ENCODE measurements at places on chromosomes 11 and 22.

DNA sequence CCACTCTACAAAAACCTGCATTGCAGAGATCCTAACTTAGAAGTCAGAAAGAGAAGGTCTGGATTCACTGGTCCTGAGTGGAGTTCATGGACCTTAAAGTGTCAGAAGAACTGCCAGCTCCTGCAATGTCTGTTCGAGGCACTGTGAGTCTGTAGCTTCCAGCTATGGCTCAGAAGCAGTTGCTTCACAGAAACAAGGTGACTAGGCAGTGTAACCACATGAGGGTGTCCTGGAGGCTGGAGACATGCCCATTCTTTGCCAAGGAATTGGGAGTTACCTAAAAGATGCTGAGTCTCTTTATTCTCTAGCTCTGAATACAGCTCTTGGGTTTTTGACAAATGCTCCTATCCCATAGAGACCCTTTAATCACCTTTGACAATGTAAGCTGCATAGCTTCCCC is 130.5 kb downstream of the SPON1 start:
- DNase-seq = no peak

DNA sequence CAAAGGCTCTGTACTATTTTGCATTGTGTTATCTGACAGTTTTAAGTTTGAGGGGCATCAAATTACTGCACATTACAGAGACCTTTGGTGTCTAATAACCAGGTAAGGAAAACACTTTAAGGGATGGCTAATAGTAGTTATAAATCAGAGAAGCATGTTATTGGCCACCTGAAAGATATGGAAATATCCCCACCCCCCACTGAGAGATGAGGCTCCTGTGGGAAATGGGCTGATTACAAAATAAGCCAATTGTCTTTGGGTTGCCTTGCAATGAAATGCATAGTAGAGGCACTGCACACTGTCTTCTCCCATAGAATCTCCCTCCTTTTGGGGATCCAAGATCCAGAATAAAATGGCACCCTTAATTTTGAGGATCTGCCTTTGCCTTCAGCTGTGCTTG is 91.0 kb downstream of the IGLL5 start:
- no peak for DNase-seq

DNA sequence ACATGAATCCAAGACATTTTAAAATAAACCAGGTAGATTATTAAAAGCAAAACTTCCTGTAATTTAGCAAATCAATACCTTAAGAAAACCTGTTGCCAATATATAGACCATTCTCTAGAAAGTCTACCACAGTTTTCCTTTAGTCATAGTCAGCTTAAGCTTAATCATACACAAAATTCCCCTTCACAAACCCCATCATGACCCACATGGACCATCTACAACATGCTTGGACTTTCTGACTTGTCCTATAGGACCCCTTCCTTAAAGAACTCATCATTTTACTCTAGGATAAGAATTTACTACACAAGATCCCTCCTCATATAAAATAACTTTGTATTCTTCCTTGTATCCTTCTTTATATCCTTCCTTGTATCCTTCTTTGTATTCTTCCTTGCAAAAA is 16.2 kb upstream of the RNASEH2C start:
- DNase-seq = no peak

DNA sequence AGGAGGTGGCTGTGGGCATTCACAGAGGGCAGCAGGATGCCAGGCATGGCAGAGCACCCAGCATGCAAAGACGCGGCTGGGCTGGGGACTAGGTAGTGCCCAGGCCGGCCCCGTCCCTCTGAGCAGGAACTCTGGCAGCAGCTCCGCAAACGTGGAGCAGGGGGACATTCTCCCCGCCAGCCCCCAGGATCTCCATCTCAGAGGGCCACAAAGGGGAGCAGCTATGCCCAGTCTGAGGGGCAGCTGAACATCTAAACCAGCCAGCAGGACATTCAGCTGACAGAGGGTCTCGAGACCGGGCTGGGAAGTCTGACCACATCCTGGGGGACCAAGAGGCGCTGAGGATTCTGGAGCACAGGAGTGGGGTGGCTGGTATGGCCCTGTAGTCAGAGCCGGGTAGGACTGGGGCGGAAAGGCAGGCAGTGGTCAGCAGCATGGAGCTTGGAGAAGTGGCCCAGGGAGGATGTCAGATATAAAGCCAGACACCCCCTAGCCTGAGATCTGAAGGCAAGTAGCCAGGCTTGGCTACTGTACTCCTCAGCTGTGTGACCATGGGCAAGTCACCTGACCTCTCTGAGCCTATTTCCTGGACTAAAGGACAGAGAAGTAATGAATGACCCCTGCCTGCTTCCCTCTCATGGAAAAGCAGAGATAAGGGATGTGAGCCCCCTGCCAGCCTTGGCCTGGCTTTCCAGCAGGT is 10.2 kb downstream of the PMM1 start:
- no peak for DNase-seq

DNA sequence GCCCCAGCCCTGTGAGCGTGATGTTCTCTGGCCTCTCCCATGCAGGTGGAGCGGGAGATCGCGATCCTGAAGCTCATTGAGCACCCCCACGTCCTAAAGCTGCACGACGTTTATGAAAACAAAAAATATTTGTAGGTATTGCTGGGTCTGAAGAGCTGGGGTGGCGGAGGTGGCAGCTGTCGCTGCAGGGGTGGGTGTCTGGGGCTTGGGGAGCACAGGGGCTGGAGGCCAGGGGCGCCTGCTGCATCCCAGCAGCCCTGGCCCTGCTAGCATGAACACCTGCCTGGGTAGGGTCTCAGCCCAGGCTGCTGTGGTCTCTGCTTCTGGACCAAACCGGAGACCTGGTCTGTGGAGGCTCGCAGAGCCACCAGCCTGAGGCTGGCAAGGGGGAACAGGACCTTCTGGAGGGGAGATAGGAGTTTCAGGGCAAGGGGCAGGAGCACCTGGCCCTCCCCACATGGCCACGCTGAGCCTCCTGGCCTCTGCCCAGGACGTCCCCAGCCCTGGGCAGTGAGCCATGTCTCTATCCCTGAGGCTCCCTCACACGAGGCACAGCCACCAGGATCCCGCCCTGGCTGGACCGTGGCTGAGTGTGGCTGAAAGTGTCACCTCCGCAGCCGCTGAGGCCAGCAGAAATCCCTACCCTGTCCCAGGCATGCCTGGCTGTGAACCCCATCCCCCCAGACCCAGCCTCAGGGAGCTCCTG is 48.2 kb downstream of the MOB2 start:
- no peak for DNase-seq

DNA sequence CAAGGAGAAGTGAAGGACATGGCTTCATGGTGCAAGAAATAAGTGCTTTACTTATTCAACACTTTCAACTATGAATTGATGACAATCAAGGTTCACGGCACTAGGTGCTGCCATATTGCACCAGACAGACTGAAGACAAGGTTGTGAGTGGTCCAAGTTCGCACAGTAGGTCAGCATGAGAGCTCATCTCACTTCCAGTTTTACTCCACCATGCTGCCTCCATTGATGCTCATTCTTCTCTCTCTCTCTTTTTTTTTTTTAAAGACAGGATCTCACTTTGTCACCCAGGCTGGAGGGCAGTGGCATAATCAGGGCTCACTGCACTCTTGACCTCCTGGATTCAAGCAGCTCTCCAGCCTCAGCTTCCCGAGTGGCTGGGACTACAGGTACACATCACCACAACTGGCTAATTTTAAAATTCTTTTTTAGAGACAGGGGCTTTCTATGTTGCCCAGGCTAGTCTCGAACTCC is 47.7 kb downstream of the EHF start:
- no peak for DNase-seq

- no peak for DNase-seq
Measured at GRCh38 chr22:49367041-49367697, 460.5 kb downstream of the BRD1 start.

Data from esophagus muscularis mucosa (tissue), 4 donors.